AG04449 (cell line): ENCODE measurements at places on chromosomes 13 and 19.

GRCh38 chr19:18940769-18941627, at the start of gene HOMER3:
Gene HOMER3 (minus strand): TSS chr19:18941217. CDS start chr19:18938982, 2,235 bp downstream.
- no peak for DNase-seq

- no peak for DNase-seq
Observed at GRCh38 chr19:52945652-52946321, 16.9 kb downstream of the ZNF816 start.

GRCh38 chr19:46482631-46483030, 11.3 kb upstream of the PNMA8A start:
- DNase-seq = no peak

DNA sequence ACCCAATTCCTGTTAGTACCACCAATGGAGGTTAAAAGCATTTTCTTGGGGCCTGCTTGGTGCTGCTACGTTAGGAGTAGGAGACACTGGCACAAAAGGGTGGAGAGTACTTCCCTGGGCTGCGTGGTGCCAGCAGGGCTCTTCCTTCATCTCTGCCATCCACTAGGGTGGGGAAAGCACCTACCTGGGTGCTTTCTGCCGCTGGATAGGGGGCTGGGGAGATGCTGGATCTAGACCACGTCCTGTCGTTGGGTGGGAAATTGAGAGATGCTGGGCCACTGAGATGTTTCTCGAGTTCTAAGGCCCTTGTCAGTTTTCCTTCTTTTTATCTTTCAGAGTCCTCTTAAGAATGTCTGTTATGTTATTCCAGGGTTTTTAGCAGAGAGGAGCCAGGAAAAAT, 6.7 kb upstream of the FCGBP start:
- DNase-seq = no peak

GRCh38 chr13:52195401-52195837, 36.0 kb upstream of the NEK3 start:
- no peak for DNase-seq
